Activated CD4-positive, alpha-beta T cell treated with anti-CD3 and anti-CD28 coated beads, Interleukin-2, Interleukin-6, amounts not matched to agents 100 ng/mL and 50 ng/mL, durations not matched to agents 16 hours and 8 hours (primary cell): ENCODE measurements at places on chromosomes 7 and 10.
A peak's percentile ranks its signal among the peaks of the same experiment; 100 is the strongest.

GRCh38 chr10:18404530-18404929 is 246.9 kb downstream of the NSUN6 start:
- DNase-seq = no peak

GRCh38 chr10:124079864-124080263 is 13.5 kb downstream of the CHST15 start:
- no peak for DNase-seq

DNA sequence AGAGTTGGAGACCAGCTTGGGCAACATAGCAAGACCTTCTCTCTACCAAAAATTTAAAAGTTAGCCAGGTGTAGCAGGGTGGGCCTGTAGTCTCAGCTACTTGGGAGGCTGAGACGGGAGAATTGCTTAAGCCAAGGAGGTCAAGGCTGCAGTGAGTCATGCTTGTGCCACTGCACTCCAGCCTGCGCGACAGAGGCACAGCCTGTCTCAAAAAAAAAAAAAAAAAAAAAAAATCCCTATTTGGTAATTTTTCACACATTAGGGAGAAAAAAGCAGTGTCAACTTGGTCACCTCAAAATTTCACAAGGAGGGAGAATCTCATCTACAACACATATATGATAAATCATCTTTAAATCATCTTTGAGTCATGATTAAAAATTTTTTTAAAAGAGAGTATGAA is 6.4 kb upstream of the ZNF398 start:
- DNase-seq = no peak

- DNase-seq = no peak
Observed at GRCh38 chr7:9240001-9240400, 806.6 kb downstream of the NXPH1 start.

GRCh38 chr7:28409716-28410627 is 2.3 kb upstream of the CREB5 start:
- DNase-seq = no peak

DNA sequence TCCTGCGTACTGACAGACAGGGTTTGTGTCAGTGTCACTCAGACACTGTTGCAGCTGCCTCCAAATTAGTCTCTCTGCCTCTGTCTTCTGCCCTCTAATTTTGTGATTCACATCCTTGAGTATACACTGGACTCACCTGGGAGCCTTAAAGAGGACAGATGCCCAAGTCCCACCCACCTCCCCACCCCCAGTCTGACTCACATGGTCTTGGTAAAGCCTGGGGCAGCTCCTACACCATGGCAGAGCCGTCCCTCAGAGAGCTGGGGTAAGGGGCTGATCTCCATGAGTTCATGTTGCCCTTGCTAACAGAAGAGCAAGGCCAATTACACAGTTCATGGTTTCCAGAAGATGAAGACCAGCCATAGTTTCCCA is 197.6 kb upstream of the STK17A start:
- no peak for DNase-seq

DNA sequence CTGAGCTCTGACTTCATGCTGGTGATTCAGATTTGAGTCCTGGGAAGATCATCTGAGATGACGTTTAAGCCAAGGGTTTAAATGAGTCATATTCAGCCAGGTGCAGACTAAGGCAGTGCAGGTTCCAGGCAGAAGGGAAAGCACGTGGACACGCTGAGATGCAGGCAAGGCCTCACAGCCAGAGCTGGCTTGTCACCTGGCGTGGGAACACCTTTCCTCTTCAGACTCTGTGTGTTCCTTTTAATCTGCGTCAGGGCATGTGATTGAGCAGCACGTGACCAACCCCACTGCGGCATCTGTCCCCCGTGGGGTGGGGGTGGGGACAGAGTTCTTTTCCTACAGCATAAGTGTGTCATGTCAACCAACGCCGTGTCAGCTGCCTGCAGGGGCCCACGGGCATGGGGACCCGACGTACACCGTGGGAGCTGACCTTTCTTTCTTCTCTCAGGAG is 10.7 kb upstream of the IDI2 start:
- peak; percentile 58 for DNase-seq

DNA sequence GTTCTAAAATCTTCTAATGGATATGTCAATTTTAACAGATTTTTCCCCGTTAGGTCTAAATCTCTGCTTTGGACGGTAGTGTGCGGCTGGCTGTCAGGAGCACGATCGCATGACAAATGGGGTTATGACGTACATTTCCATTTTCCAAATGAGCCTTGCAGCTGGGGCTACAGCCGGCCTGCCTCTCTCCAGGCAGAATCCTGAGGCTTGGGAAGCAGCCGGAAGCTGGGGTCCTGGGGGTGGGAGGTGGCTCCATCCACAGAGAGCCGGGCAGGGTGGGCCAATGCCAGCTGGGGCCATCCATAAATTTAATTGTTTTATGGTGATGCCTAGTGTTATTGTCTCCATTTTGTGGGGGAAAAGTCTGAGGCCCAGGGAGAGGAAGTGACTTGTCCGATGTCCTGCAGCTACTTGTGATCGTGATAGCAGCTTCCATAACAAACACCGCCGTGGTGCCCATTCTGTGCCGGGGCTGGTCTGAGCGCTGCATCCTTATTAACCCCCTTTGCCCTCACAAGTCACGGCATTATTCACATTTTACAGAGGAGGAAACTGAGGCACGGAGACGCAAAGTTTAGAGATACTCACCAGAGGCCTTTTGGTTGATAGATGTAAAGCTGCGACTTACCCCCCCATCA is 53.0 kb upstream of the EBF3 start:
- no peak for DNase-seq

GRCh38 chr7:152369518-152369917 is 66.3 kb downstream of the KMT2C start:
- no peak for DNase-seq
